ENCODE measurements at places on chromosomes 2 and 18. TPM values are rescaled to one million over a fixed set of nuclear protein-coding genes. Genes with fewer than 3 reads are reported as not detected.

HNMT gene
- total RNA-seq = 1.2 TPM

SLC16A14 gene
- total RNA-seq = 0.92 TPM

PTPRM gene
- total RNA-seq = 8.4 TPM

KLHL41 gene
- total RNA-seq = 0.18 TPM

UGP2 gene
- 157 TPM for total RNA-seq

HOXD3 gene
- total RNA-seq = 0.32 TPM

CCDC74A gene
- 13.3 TPM for total RNA-seq

GULP1 gene
- 11.3 TPM for total RNA-seq

PARD3B gene
- 1.5 TPM for total RNA-seq

TCF23 gene
- 0.03 TPM for total RNA-seq

CYP27A1 gene
- 0.44 TPM for total RNA-seq

WDR12 gene
- total RNA-seq = 66.3 TPM

COBLL1 gene
- total RNA-seq = 20.0 TPM

SLC9A2 gene
- 0.78 TPM for total RNA-seq

GKN2 gene
- total RNA-seq = not detected

IL37 gene
- 0.44 TPM for total RNA-seq

ABCG8 gene
- total RNA-seq = not detected

SCN2A gene
- total RNA-seq = 0.78 TPM

DUSP19 gene
- total RNA-seq = 1.0 TPM

SIX2 gene
- total RNA-seq = not detected

ADD2 gene
- total RNA-seq = 1.8 TPM

COLEC12 gene
- total RNA-seq = not detected
